Stimulated activated naive CD4-positive, alpha-beta T cell (primary cell): ENCODE measurements at places on chromosomes 2 and 18.

DNA sequence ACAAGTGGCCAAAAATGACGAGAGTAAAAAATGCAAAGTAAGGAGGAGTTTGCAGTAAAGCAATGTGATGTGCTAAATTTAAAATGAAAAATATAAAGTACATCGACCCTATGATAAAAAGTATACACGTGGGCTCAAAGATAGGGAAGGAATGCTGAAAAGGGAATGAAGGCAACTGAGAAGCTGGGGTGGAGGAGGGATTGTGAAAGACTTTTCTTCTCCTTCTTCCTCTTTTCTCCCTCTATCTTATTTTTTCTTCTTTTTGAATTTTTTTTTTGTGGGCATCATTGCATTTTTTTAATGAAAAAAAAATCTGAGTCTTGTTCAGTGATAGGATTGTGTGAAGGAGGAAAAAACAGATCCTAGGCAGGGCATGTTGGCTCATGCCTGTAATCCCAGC lies 57.6 kb upstream of the STK17B start:
- no peak for DNase-seq

GRCh38 chr2:82852787-82853186 lies 1606.3 kb downstream of the SUCLG1 start:
- DNase-seq, result no peak

DNA sequence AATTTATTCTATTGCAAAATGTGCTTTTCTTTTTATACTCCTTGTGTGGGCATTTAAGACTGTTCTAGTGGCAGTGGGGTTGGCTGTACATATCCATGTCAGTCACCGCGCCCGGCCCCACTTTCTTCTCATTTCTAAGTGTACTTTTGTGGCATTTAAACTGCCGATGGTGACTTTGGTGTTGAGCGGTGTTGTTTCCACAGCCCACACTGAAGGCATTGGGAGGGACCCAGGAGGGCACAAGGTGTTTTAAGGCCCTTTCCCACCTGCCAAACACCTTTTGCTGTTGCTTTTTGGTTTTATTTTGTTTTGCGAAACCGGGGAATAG lies 369.7 kb downstream of the MTX2 start:
- no peak for DNase-seq

- no peak for DNase-seq
These were observed 20.0 kb upstream of the MTCL1 start for GRCh38 chr18:8685141-8685913.

GRCh38 chr2:6083136-6083535 lies 391.0 kb downstream of the SOX11 start:
- DNase-seq, result no peak

DNA sequence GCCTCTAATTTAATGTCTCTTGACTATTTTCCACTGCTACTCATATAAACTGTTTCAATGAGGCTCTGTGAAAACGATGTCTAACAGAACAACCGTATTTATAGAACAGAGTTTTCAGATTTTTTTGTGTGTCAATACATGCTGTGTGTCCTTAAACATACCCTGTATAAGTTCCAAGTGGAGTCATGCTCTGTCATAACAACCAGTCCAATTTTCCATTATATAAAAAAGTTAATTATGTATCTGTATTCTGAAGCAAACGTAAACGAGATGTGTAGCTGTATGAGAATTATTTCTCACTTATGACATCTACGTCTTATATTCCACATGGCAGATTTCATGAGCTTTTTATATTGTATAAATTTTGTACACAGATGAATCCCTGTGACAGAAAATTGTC lies 13.9 kb upstream of the GULP1 start:
- no peak for DNase-seq

DNA sequence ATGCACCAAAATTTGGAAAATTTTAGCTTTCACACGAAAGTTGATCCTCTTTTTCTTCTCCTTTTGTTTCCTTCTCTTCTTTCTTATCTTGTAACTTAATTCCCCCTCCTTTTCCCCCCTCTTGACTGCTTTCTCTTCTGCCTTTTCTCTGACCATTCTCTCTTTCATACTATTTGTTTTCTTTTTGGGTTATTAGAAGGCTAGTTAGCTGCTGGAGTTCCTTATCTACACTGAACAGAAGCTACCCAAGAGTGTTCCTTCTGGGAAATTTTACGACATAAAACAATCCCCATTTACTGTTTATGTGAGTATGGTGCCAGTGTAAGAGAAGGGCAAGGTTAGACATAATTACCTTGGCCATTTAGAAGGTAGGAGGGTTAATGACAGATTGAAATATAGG lies 218.4 kb upstream of the DTNA start:
- DNase-seq, result no peak

- DNase-seq, result no peak
These were observed 128.1 kb upstream of the NPAS2 start for GRCh38 chr2:100691846-100692245.

DNA sequence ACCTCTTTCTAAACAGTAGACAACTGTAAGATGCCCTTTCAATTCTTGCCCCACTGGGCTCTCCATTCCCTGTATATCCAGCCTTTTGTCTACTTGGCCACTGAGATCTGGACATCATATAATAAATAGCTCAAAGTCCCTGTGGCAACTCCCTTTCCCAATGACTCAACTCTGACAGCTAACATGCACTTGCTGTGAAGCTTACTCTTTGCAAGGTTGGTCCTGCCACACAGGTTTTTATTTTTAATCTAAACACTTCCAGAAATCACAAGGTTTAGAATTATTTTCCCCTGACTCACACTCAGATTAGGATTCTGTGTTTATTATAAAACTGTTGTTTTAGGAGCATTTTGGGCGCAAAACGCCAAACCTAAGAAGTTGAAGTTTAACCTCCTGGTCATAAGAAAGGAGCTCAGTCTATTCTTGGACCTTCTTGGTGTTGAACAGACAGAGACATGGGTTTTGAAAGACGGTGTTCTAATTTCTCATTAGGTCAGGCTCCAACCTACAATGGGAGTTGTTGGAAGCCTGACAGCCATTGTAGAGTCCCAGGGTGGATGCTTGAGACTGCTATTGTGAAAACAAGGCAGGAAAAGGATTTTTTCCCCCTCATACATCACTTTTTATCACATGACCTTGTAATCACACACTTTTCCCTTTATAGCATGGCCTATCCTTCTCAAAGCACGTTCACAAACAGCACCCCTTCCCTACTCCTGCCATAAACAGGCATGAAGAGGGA lies 124.7 kb upstream of the SERPINE2 start:
- no peak for DNase-seq

GRCh38 chr2:20579866-20580265 lies 71.0 kb downstream of the HS1BP3 start:
- DNase-seq, result no peak

DNA sequence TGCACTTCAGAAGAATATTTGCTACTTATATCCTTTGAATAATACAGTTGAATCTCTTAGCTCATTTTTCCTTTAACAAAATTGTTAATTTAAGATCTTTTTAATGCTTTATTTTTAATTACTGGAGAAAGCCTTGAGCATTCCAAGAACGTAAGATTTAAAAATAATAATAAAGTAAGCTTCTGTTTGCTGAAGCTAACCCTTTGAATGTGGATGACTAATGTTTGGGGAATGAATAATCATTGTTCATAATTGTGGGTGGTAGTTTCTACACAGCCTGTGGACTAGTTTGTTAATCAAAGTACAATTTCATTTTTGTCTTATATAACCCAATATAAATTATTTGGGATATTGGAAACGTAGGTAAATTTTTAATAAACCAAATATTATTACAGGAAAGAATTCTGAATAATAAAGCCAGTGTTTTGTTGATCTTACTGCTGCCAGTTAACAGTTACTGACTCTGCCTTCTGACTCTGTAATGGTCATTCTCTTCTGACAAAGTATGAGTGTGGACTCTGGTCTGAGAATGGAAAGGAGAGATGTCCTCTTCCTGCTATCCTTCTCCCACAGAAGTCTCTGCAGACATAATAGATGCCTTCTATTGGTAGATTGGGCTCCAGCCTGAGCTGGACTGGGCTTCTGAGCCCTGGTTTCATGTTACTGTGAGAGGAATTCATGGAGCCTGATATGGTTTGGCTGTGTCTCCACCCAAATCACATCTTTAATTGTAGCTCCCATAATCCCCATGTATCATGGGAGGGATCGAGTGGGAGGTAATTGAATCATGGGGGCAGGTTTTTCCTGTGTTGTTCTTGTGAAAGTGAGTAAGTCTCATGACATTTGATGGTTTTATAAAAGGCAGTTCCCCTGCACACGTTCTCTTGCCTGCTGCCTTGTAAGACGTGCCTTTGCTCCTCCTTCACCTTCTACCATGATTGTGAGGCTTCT lies 292.7 kb upstream of the SLC39A10 start:
- DNase-seq, result no peak

GRCh38 chr2:128640166-128640844 lies 321.6 kb upstream of the HS6ST1 start:
- no peak for DNase-seq

DNA sequence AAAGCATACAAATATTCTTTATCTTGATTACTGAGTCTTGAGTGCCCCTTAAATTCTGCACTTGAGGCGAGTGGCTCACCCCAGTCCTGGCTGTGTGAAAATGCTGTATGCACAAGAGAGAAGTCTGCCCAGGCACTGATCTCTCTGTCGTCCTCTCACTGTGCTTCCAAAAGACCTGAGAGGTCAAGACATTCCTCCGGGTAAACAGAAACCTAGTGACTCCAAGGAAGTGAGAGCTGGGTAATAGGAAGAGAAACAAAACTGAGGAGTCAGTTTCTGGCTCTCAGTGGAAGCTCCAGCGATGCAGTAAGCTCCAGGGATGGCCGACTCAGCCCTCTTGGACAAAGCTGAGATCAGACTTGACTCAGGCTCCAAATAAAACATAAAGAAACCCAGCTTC lies 70.9 kb downstream of the AAK1 start:
- DNase-seq, result no peak

DNA sequence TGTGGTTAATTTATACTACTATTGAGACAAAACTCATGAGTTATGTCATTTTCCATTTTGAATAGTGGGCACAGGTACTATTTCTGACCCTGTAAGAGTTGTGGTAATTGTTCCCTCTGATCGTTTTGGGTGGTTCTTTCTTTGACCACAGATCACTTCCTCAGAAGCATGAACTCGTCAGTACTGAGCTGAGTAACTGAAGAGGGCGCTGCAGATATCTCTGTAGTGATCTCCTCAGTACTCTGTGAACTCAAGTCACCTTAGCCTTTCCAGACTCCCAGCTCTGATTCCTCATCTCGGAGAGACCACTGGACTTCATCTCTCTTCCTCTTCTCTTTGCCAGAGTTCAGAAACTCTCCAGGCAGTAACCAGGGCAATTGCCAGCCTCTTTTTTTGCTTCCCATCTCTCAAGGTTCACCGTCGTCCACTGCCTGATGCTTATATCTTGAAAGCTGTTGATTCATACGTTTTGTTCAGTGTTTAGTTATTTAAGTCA lies 9.4 kb upstream of the IL1RL1 start:
- DNase-seq, result peak; percentile 25

DNA sequence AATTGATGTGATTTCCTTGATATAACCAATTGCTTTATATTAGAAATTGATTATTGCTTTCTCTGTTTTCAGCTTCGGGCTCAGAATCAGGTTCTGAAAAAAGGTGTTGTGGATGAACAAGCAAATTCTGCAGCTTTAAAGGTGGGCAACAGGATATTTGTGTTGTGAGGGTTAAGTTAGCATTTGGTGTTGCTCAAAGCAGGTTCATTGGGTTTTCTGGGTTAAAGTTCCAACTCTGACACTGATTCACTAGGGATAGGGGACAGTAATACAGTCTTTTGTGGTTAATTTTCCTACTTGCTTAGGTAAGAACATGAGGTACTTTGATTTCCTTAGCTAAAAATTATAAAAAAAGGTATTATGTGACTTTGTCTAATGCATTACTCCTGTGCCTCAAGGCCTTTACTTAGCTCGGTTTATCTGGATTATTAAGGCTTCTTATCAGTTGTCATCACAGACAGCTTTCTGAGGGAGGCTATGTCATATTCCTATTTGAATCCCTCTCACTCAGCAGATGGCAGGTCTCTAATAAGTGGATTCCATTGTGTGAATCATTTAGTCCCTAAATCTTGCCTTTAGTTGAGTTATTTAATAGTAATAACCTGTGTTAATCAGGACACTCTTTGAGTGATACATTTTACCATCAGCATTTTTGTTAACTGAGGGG lies 78.9 kb upstream of the STON1 start:
- no peak for DNase-seq

- no peak for DNase-seq
These were observed 77.2 kb upstream of the CD226 start for GRCh38 chr18:70024829-70025228.

DNA sequence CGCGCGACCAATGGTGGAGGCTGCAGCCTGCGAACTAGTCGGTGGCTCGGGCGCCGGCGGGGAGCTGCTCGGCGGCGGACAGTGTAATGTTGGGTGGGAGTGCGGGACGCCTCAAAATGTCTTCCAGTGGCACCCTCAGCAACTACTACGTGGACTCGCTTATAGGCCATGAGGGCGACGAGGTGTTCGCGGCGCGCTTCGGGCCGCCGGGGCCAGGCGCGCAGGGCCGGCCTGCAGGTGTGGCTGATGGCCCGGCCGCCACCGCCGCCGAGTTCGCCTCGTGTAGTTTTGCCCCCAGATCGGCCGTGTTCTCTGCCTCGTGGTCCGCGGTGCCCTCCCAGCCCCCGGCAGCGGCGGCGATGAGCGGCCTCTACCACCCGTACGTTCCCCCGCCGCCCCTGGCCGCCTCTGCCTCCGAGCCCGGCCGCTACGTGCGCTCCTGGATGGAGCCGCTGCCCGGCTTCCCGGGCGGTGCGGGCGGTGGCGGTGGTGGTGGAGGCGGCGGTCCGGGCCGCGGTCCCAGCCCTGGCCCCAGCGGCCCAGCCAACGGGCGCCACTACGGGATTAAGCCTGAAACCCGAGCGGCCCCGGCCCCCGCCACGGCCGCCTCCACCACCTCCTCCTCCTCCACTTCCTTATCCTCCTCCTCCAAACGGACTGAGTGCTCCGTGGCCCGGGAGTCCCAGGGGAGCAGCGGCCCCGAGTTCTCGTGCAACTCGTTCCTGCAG lies at the start of gene HOXD9:
Gene HOXD9, plus strand, starts transcription at position 37 of the 728 bp plus-strand sequence. Its CDS starts 50 bp downstream, at position 87.
- DNase-seq, result no peak

DNA sequence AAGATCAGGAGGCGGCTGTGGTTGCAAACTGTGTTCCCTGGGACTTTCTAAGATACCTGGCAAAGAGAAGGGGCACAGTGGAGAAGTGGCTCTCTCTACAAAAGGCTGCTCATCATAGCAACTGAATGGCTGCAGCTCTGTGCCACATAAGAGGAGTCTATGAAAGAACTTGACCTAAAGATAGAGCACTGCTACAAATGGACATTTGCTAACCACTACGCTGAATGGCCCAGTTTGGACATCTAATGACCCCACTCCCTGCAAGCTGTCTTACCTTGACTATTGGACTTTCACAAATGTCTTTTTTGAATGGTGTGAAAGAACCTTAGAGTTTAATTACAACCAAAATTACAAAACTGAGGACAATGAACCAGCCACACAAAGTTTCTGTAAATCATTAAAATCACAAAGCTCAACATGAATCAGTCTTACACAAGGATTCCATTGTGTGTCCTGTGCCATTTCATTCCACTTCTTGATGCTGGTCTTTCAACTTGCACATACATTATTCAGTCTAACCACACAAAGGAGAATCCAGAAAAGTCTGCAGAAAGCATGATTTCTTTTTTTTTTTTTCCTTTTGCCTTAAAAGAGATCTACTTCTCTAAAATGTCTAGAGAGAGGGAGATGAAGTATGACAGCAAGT lies 154.0 kb downstream of the LAMA1 start:
- no peak for DNase-seq
